Fibroblast of skin of left quadriceps (primary cell): ENCODE measurements at places on chromosomes 16 and 17.

DNA sequence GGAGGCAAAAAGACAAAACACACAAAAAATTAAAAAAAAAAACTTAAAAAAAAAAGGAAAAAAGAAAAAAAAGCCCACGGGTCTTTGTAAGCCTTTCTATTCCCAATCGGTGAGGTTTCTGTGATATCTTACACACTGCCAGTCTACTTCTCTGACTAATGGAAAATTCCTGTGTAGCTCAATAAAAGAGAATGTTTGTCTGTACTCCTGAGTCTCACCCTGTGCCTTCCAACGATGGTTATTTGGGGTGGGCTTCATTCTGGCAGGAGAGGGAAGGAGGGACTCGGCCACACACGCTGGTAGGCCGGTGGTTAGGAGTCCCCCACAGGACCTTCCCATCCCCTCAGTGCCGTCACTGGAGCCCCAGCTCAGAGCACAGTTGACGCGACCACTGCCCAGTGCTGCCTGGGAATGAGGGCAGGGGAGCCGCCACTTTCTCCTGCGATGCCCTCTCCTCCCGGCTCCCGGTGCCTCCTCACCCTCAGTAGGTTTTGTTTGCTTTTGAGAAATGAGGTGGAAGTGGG lies 68.0 kb downstream of the AMFR start:
- DNase-seq = peak; percentile 21

DNA sequence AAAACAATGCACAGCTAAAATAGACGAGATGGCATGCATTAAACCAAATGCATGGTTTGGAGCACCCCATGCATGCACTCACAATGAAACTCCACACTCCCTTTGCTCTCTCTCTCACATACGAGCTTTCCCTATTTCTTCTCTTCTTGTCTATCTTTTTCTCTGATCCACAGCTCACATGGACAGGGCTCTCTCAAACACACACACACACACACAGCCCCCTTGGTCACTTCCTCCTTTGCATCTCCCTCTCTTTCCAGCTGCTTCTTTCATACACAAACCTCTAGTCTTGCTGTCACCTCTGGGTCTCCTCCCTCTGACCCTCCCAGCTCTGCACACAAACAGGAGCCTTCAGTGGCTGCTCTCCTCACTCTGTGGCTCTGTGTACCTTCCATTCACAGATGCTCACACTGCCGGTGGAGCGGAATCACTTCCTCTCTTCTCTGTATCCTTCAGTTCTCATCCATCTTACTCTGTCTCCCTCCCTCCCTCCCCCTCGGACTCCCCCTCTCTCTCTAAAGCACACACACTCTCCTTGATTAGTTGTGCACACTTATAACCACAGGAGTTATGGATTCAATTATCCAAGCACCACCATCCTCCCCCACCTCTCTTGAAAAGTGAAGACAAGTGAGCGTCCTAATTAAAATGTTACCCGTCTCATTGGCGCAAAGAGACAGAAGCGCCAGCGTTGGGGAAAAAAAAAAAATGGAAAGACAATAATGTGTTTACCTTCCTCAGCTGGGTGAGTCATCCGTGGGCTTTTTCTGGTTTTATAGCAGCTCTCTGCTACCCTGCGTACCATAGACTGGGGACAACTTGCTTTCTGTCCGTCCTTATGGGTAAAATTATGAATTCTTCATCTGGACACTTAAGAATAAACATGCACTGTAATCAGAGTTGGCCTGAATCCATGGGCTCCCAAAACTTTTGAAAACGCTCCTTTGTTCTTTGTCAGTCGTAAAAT lies 90.8 kb downstream of the SHISA6 start:
- DNase-seq = peak; percentile 7

- DNase-seq = no peak
These were observed at the start of gene FAM20A for GRCh38 chr17:68600931-68601564. Gene FAM20A, minus strand, starts transcription at chr17:68601367. Its CDS starts 701 bp downstream, at chr17:68600666.

DNA sequence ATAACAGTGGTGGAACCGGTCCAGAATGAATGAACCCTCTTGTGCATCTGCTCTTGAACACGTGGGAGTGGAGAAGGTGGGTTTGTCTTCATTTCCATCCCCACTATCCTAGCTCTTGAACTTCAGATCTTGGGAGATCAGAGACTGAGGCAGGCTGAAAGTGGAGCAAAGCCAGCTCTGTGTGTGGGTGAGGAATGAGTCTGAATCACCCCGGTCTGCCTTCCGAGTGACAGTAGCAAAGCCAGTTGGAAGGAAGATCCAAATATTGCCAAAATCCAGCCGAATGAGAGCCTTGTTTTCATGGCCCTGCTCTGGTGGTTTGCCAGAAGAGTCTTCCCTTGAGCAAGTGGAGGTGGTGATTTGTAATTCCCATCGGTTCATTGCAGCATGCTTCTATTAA lies 29.0 kb upstream of the ASIC2 start:
- no peak for DNase-seq

DNA sequence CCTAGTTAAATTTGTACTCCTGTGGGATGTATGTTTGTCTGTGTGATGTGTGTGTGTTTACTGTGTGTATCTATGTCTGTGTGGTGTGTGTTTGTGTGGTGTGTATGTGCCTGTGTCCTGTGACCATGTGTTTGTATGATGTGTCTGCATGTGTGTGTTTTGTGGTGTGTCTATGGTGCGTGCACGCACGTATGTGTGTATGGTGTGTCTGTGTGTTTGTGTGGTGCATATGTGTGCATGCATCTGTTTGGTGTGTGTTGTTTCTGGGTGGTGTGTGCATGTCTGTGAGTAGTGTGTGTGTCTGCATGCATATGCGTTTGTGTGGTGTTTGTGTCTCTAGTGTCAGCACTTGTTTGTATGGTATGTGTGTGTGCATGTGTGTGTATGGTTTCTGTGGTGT lies 174.2 kb upstream of the RBFOX1 start:
- DNase-seq = no peak

DNA sequence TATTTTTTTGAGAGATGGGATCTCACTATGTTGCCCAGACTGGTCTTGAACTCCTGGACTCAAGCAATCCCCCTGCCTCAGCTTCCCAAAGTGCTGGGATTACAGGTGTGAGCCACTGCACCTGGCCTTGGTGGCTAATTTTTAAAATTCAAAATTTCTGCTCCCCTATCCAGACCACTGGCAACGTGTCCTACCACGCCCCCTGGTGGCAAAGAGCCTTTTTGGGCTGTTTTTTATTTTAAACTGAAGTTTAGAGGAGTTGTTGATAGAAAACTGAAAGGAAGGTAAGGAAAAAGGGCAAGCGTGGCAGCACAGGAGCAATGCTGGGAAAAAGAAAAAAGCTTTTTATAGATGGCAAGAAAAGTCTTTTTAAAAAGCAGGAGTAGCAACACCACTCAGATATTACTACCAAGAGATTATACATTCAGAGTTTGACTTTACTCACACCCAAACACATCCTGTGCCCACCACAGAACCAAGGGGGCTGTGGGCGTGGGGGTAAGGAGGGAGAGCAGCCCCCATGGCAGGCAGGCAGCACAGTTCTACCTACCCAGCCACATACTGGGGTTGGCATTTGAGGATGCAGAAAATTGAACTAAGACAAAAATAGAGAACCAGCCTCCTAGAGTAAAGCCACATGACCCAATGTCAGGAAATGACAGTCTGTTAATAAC lies 4.2 kb upstream of the MXRA7 start:
- no peak for DNase-seq

- DNase-seq = no peak
These were observed 20.3 kb downstream of the CLUH start for GRCh38 chr17:2691069-2691871.

DNA sequence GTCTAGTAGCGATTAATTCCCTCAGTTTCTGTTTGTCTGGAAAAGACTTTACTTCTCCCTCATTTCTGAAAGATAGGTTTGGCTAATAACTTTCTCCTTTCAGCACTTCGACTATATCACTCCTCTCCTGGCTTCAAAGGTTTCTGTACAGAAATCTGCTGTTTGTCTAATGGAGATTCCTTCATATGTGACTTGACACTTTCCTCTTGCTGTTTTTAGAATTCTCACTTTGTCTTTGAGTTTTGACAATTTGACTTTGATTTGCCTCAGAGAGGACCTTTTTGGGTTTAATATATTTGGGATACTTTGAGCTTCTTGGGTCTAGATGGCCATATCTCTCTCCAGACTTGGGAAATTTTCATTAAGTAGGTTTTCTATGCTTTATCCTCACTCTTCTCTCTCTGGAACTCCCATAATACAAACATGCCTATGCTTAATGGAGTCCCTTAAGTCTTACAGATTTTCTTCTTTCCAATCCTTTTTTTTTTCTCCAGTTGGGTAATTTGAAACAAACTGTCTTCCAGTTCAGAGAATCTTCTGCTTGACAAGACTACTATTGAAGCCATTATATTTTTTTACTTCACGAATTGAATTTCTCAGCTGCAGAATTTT lies 7.8 kb upstream of the PRSS21 start:
- DNase-seq = no peak

- DNase-seq = no peak
These were observed 52.9 kb downstream of the SEC14L1 start for GRCh38 chr17:77193653-77194052.

- peak; percentile 57 for DNase-seq
These were observed 338.5 kb downstream of the PMP22 start for GRCh38 chr17:14926526-14927122.

DNA sequence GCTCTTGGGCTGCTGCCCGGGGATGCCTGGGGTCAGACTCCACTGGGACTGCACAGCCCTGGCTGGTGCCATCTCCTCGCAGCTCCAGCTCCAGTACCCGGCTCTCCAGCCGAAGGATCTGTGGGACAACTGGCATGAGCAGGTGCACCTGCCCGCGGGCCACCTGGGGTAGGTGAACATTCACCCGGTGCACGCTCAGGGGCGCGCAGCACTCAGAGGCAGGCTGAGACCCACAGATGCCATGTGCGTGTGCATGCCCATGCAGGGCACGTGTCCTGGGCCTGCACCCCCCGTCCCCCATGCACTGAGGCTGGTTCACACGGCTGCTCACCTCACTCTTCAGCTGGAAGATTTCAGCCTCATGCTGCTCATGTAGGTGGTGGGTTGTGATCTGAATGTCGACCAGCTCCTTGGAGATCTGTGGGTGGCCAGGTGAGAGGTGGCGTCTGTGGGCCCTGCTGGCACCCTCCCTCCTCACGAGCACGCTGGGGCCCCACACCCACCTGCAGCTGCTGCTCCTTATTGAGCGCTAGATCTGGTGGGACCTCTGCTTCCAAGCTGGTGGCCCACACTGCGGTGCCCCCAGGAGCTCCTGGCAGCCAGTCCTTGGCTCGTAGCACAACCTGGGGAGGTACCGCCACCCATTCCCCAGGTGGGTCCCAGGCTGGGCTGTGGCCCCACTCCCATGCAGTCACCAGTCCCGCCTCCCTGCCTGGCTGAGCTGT lies 618 bp downstream of the CCDC78 start:
- no peak for DNase-seq

DNA sequence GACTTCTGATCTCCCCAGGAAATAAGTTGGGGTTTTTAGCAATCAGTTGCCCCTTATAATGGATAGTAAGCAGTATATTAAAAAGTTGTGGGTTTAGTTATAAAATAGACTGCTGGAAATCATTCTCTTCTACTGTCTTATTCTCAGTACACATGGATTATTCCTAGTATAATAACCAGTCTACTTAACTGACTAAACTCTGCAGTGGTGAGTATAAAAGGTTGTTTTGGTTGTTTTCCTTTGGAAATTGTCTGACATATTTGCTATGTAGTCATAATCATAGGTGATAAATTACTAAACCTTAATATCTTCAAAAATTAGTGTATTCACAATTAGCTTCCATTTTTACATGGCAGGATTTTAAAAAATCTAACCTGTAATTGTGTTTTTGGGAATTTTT lies 31.4 kb downstream of the CTCF start:
- DNase-seq = no peak

- DNase-seq = no peak
These were observed 55.0 kb upstream of the ZNF469 start for GRCh38 chr16:88327561-88328312.

DNA sequence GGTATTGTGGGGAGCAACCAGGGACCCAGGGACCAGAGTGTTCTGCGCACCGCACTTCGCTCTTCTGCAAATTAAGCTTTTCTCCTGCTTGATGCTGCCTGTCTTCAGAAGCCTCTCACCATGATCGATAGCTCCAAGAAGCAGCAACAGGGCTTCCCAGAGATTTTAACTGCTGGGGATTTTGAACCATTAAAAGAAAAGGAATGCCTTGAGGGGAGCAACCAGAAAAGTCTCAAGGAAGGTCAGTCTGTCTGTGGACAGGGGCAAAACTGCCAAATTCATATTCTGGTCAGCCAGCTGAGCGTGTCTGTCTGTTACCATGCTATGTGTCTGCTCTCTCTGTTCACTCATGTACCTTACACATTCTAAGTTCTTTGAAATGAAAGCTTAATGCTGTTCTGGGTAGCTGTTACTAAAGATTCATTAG lies 115.7 kb downstream of the MRTFB start:
- no peak for DNase-seq

DNA sequence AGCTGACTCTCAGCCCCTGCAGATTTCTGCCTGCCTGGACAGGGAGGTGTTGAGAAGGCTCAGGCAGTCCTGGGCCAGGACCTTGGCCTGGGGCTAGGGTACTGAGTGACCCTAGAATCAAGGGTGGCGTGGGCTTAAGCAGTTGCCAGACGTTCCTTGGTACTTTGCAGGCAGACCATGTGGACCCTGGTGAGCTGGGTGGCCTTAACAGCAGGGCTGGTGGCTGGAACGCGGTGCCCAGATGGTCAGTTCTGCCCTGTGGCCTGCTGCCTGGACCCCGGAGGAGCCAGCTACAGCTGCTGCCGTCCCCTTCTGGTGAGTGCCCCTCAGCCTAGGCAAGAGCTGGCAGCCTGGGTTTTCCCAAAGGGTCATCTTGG lies 3.9 kb downstream of the GRN start:
- no peak for DNase-seq

GRCh38 chr16:71205482-71206131 lies 24.9 kb downstream of the HYDIN start:
- DNase-seq = no peak

- DNase-seq = no peak
These were observed 3.0 kb upstream of the PRSS22 start for GRCh38 chr16:2860826-2861567.

DNA sequence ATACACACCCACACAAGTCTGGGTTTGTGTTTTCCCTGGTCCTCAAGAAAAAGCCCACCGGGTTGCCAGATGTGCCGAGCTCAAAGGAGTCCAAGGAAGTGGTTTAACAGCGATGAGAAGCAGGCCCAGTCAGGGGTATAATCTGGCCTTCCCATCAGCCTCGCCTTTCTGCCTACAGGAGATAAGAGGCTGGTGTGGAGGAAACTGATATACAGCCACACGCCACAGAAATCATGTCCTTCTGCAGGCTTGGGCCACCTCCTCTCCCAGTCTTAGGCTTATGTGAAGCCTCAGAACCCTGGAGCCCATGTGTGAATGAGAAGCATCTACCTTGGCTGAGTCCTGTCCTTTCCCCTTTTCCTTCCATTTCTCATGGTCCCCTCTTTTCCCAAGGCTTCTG lies 43.6 kb upstream of the MMP2 start:
- no peak for DNase-seq

- no peak for DNase-seq
These were observed 26.7 kb downstream of the PIMREG start for GRCh38 chr17:6470751-6471521.
